ENCODE measurements at places on chromosomes 5 and 9.

DNA sequence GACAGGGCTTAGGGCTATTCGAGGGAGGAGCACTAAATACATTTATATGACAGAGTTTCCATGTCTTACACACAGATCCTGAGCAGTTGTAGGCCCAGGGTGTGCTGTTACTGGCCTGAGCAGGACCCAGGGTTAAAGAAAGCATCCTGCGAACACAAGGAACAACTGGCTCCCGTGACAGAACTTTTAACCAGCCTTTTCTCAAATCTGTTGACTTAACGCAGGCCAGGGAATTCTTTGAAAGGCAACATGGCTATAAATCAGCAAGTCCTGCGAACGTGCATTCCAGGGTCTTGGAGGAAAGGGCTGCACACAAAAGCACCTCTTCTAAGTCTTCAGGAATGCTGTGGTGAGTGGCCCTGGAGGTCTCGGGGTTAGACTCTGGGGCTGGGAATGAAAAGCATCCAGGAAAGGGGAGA is 45.2 kb upstream of the ANKRD55 start:
- no peak for DNase-seq

GRCh38 chr5:10393491-10393890 is 40.0 kb downstream of the MARCHF6 start:
- no peak for DNase-seq

- no peak for DNase-seq
Observed at GRCh38 chr5:156991714-156992113, 28.7 kb upstream of the TIMD4 start.

DNA sequence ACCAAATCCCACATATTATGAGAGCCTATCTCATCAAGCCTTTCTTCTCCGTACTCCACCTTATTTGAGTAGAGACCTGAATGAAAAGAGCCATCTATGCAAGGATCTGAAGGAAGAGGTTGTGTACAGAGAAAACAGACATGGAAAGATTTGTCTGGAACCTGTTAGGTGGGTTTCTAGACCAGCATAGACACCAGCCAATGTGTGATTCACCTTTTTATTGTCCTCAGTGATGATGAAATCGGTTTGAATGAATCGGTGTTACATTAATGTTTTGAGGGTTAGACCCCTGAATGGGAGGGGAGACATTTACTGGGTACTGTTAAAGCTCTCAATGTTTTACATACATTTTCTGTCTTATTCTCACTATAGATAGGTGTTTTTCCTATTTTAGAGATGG is 223.6 kb downstream of the NMUR2 start:
- no peak for DNase-seq

DNA sequence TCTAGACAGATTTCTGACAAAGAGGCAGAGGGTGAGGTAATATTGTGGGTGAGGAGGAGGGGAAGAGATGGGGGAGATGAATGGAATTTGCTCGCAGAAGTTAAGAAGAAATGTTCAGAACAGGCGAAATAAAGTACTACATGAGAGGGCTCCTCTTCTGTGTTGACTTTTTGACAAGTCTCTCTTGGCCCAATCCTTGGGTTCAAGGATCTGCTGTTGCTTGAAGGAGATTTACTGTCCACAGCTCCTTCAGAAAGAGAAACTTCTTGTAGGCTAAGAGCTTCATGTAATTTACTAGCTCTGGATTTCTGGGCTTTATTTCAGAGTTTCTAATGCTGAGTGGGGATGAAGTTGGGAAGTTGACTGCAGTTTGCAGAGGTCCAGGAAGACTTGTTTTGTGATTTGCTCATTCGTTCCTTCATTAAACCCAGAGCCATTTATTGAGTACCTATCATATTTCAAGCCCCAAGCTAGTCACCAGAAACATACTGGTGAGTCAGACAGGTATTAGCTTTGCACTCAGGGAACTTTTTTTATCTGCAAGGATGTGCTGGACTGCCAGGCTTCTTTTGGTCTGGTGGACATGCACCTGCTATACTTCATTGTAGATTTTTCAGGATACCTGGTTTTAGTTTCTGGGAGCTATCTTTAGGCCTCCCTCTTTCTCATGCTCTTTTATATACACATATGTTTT is 402.9 kb upstream of the CLINT1 start:
- DNase-seq = no peak

DNA sequence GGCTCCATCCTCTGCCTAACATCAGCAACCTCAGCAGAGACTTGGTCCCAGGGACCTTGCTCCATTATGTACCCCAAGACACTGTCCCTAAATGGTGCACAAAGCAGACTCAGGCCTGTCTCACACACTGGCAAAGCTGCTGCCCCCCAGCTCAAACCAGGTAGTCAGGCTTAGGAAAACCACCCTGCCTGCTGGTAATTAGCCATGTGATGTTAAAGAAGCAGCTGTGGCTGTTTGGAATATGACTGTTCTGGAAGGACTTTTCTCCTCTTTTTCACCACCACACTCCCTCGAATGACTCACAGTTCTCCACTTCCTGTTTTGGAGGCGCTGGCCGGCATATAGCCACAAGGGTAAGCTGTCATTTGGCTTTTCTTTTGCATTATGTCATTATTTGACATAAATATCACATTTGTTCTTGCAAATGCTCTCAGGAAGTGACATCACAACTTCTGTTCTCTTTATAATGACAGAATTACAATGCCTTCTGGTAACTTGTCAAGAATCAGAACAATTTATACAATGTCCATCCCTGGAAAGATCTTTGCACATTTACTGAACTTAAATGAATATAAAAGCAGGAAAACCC is 113.9 kb downstream of the SUSD1 start:
- DNase-seq = no peak

- no peak for DNase-seq
Observed at GRCh38 chr9:74742792-74743730, 144.7 kb downstream of the TRPM6 start.

DNA sequence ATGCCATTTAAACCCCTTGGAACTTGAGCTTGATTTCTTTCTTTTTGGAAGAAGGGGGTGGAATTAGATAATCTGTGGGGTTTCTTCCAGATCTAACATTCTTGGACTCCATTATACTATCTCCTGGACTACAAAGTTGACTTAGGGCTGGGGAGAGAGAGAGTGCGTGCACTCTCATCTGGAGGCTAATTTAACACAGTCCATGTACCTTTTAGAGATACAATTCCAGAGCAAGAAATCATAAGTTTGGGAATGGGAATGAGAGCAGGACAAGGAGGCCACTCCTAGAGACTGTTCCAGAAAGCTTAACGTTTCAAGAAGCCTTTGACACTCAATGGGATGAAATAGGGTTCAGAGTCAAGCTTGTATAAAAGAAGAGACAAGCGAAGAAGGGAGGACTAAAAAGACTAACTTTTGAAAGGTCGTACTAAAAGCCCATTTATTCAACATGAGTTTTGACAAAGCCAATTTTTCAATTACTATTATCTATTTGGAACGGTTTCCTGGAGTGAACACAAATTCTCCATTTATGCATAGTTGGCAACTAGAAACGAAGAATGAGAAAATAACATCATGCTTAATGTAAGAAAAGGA is 83.4 kb downstream of the ACTL7B start:
- no peak for DNase-seq
